ENCODE measurements at places on chromosomes 4 and X.
A peak's percentile ranks its signal among the peaks of the same experiment; 100 is the strongest.

DNA sequence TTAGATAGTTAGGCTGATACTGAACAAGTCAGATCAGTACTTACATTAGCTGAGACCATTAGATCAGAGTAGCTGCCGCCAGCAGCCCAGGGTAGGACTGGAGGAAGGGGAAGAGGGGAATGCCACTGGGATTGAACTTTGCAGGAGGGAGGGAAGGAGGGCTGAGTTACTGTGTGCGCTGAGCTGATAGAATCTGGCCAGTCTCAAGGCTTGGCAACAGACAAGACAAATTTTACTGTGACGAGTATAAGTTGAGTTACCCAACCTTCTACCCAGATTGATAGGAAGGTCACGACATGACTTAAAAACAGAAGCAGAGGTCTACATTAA lies 372.1 kb downstream of the OPHN1 start:
- no peak for DNase-seq

- DNase-seq = no peak
Measured at GRCh38 chr4:83489711-83490326, 4.9 kb upstream of the ABRAXAS1 start.

GRCh38 chr4:11724731-11725130 lies 296.0 kb upstream of the HS3ST1 start:
- DNase-seq = no peak

DNA sequence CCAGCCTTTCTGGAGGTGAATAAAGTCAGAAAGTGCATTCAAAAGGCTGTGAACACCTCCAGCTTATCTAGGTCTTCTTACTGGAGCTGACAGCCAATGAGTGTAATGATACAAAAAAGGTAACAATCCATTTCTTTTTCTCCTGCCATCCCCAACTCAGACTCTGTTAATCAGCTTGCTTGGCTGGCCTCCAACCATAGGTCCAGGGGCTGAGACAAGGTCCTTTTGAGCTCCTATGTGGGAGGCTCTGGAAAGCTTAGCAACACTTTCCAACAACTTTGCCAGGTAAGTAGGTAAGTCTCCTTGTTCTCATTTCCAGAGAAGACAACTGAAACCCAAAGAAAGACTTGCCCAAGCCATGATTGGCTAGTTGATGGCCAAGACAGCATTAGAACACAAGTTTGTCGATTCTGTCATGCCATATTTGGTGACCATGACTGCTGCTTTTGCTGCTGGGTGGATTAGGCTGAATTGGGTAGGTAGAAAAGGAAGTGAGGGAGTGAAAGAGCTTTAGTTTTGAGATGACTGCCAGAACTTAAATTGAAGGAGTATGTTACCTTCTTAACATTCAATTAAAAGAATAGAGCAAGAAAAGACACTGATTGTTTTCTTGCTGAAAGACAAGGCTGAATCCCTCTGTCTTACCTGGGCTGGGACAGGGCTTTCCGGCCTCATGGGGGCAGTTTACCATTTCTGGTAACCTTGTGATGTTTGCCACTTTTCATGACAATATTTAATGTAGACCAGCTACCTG lies 22.8 kb downstream of the VSIG4 start:
- no peak for DNase-seq

GRCh38 chr4:184979461-184980124 lies 38.7 kb upstream of the HELT start:
- DNase-seq = peak; percentile 65

DNA sequence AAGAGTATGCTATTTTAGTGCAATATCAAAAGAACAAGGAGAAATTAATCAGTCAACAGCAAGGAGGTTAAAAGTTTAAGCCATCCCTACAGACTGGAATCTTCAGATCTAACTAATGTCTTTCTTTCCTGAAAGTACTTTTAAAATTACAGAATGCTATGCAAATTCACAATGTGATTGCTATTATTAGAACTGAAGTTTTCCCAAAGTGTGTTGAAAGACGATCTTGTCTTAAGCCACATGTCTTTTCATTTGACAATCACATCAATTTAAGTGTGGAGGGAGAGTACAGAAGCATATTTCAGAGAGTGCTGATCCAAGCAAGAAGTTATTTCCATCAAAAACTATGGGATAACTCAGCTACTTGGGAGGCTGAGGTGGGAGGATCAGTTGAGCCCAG lies 64.7 kb upstream of the TNIP3 start:
- DNase-seq = no peak

- no peak for DNase-seq
Measured at GRCh38 chr4:155787113-155787710, 28.4 kb downstream of the GUCY1B1 start.

DNA sequence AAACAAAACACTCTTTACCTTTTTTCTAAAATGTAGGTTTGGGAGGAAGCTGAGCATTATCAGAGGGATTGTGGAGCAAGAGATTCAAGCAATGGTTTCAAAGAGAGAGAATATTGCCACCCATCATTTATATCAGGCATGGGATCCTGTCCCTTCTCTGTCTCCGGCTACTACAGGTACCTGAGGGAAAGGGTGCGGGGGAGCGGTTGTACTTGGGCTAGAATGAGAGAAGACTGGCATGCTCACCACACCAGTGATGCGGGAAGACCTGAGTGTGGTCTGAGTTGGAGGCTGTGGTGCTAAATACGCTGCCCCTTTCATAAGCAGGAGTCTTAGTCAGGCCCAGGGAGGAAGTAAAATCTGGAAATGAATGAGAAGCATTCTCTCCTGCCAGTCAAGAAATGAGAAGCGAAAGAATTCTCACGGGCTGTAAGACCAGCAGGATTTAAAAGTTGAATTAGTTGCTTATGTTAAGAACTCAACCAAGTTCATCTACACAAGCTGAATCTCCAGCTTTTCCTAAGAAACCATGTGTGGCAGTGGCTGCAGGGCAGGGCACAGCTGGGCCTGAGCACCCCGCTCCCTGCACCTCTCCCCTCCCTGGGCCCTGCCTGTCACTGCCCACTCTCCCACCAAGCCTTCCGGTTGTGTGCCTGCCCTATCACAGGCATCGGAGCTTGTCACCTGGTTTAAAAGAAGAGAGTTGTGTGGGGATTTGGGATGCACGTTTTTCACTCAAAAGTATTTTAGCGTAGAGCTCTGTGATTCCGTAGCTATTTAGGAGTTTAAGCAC lies 24.8 kb upstream of the MSANTD1 start:
- no peak for DNase-seq

DNA sequence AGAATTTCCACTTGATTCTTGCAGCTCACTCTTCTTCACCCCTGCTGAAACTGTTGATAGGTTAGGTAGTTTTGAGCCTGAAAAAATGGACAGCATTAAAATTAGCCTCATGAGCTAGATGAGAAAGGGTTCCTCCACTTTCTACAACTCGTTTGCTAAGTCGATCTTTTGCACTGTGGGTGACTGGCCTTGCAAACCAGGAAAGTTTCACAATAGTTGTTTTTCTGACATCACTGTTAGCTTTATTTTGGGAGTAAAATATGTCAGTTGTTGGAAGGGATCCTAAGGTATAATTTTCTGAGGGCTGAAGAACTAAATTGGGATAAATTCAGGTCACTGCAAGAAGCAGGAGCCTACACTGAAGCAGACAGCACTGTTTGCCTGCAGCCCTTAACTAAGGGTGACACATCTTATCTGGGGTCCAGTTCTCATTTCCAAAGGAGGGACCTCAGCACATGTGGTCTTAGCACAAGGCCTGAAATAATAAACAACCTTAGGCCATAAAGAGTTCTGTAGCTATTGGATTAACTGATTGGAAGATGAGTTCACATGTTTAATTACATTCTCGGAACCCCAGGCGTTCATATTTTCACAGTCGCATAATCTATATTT lies 29.1 kb downstream of the ANAPC4 start:
- DNase-seq = no peak

GRCh38 chr4:1015746-1016145 lies 4.3 kb downstream of the FGFRL1 start:
- DNase-seq = no peak

- DNase-seq = no peak
Measured at GRCh38 chr4:176575141-176575730, 217.5 kb downstream of the VEGFC start.

GRCh38 chr4:68582339-68582717 lies 6.2 kb upstream of the UGT2B17 start:
- no peak for DNase-seq

- DNase-seq = no peak
Measured at GRCh38 chr4:77169481-77169880, 12.5 kb downstream of the CCNG2 start.

Measured in caudate nucleus (tissue), 63 donors.